ENCODE measurements at places on chromosomes 2 and 18.

DNA sequence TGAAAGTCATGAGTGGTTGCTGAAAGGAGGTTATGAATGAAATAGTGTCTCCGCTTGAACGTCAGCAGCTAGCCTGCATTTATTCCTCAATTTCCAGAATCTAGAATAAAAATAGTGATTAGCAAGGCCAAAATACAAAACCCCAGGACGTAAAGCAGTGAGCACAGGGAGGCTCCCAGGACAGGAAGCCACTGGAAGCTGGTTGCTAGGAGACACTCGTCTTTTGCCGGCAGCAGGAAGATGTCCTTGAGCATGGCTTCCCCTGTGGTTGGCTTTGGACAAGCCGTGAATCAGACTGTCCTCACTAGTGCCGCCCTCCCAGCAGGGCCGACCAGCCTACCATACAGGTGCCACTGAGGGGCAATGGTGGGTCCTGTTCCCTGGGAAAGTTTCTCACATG is 374.4 kb downstream of the MTX2 start:
- DNase-seq = peak; percentile 79

- DNase-seq = no peak
These were observed 252.8 kb upstream of the STON1 start for GRCh38 chr2:48277153-48277552.

DNA sequence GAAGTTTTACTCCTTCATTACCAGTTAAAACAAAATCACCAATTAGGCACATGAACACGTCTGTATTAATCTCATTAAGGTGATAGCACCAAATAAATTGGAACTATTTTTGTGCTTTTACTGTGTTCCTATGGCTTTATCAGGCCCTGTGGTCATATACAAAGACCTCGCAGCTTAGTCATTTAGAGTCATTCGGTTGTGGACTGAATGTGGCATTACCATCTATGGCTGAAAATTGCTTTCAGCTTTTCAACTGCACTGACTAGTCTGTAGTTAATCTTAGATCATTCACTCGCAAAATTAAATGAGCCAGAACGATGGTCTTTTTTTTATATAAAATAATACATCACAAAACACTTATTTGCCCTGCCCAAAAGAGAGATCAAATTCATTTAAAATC is 601.7 kb downstream of the NR4A2 start:
- no peak for DNase-seq

DNA sequence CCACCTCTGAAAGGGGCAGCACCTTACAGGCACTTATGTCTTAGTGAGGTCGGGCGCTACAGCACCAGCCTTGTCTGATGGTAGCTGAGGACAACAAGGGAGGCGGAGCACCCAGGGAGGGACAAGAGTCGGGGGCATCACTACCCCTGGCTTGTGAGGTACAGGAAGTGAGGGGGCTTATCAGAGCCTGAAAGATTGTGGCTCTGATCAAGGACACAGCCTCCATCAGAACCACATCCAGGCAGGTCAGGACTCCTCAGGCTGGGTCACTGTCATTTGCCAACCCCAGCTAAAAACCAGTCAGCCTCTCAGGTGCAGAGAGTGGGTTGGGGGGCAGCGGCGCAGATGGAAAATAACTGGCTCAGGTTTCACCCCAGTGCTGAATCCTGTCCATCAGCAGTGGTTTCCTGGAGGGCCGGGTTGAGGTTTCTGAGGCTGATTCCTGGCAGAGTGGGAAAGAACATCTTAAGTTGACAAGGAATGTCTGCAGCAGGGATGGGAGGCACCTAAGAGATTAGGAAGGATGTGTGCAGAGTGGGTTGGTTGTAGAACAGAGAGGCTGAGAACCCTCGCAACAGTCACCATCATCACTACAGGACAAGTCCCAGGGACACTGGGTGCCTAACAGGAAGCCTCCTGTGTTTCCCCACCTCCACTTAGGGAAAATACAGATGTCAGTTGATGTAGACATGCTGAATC is 45.3 kb downstream of the FBLN7 start:
- no peak for DNase-seq

GRCh38 chr18:58586269-58586668 is 42.6 kb downstream of the ALPK2 start:
- DNase-seq = no peak

- DNase-seq = no peak
These were observed 204.1 kb downstream of the NDUFA10 start for GRCh38 chr2:239820836-239821693.

- DNase-seq = peak; percentile 31
These were observed 172.6 kb upstream of the PIEZO2 start for GRCh38 chr18:11322006-11322405.

DNA sequence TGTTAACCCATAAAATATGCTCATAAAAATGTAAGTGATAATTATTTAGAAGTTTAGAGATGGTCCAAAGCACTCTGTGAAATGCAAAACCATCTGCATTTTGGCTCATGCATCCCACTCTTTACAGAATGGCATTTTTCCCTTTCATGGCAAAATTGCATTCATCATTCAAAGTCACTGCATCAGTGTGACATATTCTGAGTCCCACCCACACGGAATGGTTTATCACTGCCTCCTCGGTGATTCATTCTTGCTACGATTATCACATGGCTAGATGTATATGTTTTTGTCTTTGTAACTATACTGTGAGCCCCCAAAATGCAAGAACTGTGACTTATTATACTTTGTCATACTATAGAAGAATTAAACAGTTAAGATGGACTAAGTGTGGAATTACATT is 293.0 kb downstream of the LRATD1 start:
- no peak for DNase-seq

DNA sequence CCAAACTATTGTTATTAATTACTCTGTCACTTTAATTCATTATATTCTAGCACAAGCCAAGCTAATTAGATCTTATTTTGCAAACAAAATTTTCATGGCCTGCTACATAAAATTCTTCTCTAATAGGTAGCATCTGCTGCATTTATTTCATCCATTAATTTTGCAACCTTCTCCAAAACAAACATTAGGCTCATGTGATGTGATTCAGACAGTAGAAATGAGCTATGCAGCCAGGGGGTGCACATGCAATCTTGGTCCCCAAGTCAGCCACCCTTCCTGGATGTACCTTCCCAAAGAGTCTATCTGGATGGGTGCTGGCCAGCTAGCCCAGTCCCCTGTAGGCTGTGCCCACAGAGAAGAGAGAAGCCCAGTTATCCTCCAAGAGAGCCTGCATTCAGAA is 242.1 kb upstream of the OSR1 start:
- peak; percentile 22 for DNase-seq

DNA sequence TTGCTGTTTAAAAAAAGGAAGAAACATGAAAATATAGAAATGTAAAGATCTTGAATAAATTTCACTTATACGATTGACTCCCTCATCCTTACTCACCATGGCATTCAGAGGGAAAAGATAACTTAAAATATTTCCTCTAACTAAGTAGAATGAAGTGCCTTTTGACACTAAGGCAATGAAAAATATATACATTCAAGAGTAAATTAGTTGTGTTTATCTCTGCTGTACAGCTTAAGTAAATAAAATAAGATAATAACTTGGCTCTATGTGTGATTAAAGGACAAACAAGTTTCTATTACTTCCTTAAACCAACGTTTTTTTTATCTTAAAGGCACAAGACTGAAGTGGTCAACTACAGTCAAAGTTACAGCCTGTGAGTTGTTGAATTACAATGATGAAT is 142.3 kb upstream of the LRRTM4 start:
- no peak for DNase-seq

DNA sequence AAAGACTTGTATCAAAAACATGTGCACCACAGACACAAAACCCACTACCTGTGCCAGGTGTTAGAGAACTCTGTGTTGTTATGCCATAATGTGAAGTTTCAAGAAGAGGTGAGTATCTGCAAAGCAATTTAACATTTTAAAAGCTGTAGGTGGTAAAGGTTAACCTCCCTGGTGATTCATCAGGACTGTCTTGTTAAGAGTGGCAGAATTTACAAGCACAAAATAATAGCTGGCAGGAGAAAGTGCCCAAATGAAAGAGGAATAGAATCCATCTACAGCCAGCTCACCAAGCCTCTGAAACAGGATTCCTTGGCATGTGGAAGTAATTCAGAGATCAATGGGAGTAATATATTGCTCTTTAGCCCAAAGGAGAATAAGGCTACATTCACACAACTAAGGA is 230.7 kb downstream of the AFF3 start:
- DNase-seq = no peak

GRCh38 chr2:96554293-96555145 is 18.0 kb downstream of the ARID5A start:
- peak; percentile 45 for DNase-seq

DNA sequence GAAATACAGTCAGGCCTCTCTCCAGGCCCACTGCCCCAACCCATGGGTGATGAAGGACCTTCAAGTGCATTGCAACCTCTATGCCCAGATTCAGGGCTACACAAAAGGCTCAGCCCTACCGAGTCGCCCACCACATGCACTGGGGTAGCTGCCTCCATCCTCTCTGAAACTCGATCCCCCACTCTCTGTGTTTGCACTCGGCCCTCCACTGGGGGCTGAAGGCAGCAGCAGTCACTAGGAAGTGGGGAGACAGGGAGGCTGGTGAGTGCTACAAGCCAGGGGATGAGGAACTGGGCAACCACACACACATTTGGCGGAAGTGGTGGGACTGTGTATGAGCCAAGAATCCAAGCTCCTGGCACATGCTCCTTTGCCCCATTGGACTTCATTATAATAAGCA is 94.6 kb downstream of the CERS6 start:
- DNase-seq = no peak

DNA sequence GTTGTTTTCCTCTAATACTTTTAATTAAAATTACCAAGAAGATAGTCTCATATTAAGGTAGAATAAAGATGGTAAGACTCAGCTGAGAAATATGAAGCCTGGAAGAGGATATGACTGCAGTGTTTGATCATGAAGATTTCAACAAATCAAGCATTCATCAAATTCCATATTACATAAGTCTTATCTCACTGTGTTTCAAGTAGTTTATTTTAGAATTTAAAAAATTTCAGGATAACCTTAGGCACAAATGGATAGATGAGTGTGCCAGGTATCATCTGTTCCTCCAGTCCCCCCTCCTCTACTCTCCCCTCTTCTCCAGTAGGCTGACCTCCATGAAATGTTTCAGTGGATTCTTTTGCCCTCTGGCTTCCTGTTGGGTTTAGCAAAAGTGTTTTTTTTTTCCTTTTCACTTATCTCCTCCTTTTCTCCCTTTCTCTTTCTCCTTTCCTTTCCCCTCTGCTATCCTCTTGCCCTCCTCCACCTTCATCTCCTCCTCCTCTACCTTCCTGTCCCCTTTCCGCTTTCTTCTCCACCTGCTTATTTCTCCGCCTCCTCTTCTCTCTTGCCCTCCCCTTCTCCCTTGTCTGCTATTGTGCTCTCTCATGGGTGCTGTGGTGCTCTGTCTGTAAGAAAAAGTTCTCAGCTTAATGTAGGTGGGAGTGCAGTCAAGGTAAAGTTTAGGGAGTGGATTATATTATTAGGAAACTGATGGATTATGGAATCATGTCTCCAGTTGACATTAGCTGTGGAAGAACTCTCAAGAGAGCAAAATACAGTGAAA is 72.8 kb downstream of the ABI2 start:
- peak; percentile 42 for DNase-seq

GRCh38 chr2:120647487-120647886 is 88.2 kb upstream of the GLI2 start:
- peak; percentile 94 for DNase-seq

- peak; percentile 51 for DNase-seq
These were observed 1183.2 kb upstream of the ACVR2A start for GRCh38 chr2:146661473-146662096.

DNA sequence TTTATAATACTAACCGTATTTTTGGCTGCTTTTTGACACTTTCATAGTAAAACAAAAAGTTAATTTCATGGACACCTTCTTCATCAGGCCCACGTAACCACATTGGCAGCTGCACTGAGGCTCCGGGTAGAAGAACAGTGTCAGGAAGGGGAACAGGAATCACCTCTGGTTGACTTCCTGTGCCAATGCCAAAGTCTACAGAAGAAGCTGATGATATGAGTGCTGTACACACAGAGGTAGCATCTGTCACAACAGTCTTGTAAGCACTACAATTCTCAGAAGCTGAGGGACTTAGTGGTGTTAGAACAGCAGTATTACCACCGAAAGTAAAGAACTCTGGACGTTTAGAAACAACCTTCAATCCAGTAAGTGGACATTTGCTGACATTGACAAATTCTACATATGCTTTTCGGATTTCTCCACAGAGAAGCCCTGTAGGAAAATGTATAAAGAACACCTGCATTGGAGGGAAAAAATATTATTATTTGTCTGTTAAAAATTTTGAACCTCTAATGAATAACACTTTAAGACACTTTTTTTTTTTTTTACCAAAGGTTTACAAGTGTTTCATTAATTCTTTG is 85.3 kb downstream of the TRAPPC8 start:
- no peak for DNase-seq

GRCh38 chr2:71689968-71690834 is 236.8 kb downstream of the DYSF start:
- no peak for DNase-seq

DNA sequence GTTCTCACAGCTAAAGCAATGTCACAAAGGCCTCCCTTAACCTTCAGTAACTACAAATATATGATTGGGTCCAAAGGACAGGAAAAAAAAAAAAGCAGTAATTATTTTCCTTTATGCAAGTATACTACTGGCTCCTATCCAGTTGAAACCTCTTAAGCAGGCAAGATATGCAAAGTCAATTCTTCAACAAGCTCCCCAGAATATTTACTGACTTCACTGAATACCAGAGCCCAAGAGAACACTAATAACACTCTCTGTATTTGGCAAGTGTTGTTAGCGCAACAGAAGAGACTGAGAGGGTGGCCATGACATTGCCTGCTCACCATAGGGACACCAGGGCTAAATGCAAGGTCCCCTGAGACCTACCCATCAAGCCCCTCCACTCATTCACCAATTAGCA is 74.5 kb downstream of the AP1S3 start:
- peak; percentile 9 for DNase-seq

GRCh38 chr18:62300359-62300963 is 24.6 kb upstream of the TNFRSF11A start:
- no peak for DNase-seq

- no peak for DNase-seq
These were observed 19.1 kb upstream of the GCFC2 start for GRCh38 chr2:75729861-75730260.

Data from fibroblast of skin of right biceps (primary cell).